A375 (cell line): ENCODE measurements at places on chromosomes 7 and 10. TPM values are rescaled to one million over a fixed set of nuclear protein-coding genes. Genes with fewer than 3 reads are reported as not detected.

The CNPY1 gene
- total RNA-seq = not detected in 2 replicates

The PAPOLB gene
- not detected in 2 replicates for total RNA-seq

The PARP12 gene
- 18.8 and 21.7 TPM in 2 replicates for total RNA-seq

The CABCOCO1 gene
- not detected in 2 replicates for total RNA-seq

The MACC1 gene
- total RNA-seq = 0.08 and 0.19 TPM in 2 replicates

The GSAP gene
- 5.9 and 6.1 TPM in 2 replicates for total RNA-seq

The ACTL6B gene
- not detected in 2 replicates for total RNA-seq

The MOGAT3 gene
- not detected in 2 replicates for total RNA-seq

The CRYGN gene
- not detected in 2 replicates for total RNA-seq

The FOXP2 gene
- 0.93 and 1.2 TPM in 2 replicates for total RNA-seq

The ATOH7 gene
- total RNA-seq = 0.23 and 0.90 TPM in 2 replicates

The SORCS1 gene
- 6.6 and 9.8 TPM in 2 replicates for total RNA-seq

The PDK4 gene
- 5.4 and 6.8 TPM in 2 replicates for total RNA-seq

The GTF2IRD1 gene
- 16.1 and 17.6 TPM in 2 replicates for total RNA-seq

The FXYD4 gene
- total RNA-seq = not detected in 2 replicates

The YAE1 gene
- 40.6 and 44.7 TPM in 2 replicates for total RNA-seq

The PSD gene
- 0.11 and 1.0 TPM in 2 replicates for total RNA-seq

The C10orf88 gene
- 6.0 and 6.1 TPM in 2 replicates for total RNA-seq

The LRRC18 gene
- not detected in 2 replicates for total RNA-seq

The ACBD7 gene
- 4.9 and 5.7 TPM in 2 replicates for total RNA-seq

The PLEKHS1 gene
- 0.04 and 0.42 TPM in 2 replicates for total RNA-seq

The TWIST1 gene
- 20.5 and 29.9 TPM in 2 replicates for total RNA-seq

The NEBL gene
- total RNA-seq = 2.2 and 7.8 TPM in 2 replicates

The ELAPOR2 gene
- total RNA-seq = 17.3 and 25.4 TPM in 2 replicates

The SPDYE11 gene
- not detected in 2 replicates for total RNA-seq

The SFRP5 gene
- 0.05 and 0.94 TPM in 2 replicates for total RNA-seq

The UPP1 gene
- total RNA-seq = 56.5 and 57.1 TPM in 2 replicates

The INA gene
- total RNA-seq = not detected in 2 replicates

The GBX1 gene
- total RNA-seq = not detected in 2 replicates

The ATRNL1 gene
- total RNA-seq = 4.1 and 4.2 TPM in 2 replicates

The TFPI2 gene
- total RNA-seq = 19.6 and 22.3 TPM in 2 replicates

The CPVL gene
- 12.3 and 13.3 TPM in 2 replicates for total RNA-seq

The ADRA2A gene
- total RNA-seq = 0.21 TPM in 1 of 2 replicates, not detected in the other

The ADAMTS14 gene
- 0.08 TPM in 1 of 2 replicates, not detected in the other for total RNA-seq

The AGAP9 gene
- total RNA-seq = 4.3 and 4.6 TPM in 2 replicates

The C10orf143 gene
- 0.19 and 1.4 TPM in 2 replicates for total RNA-seq
